Activated CD8-positive, alpha-beta memory T cell treated with anti-CD3 and anti-CD28 coated beads, Interleukin-2, amount 10 ng/mL, durations not matched to agents 7 days and 5 days (primary cell): ENCODE measurements at places on chromosomes 5 and 9. TPM values are rescaled to one million over a fixed set of nuclear protein-coding genes. Genes with fewer than 3 reads are reported as not detected.

The ACTBL2 gene
- total RNA-seq = not detected

The HTR1A gene
- not detected for total RNA-seq

The GABBR2 gene
- not detected for total RNA-seq

GRCh38 chr5:10826971-10827370, 65.9 kb upstream of the DAP start:
- DNase-seq = no peak

The PPP2R2B gene
- 6.7 TPM for total RNA-seq
